ENCODE measurements at places on chromosomes 4 and X. TPM values are rescaled to one million over a fixed set of nuclear protein-coding genes. Genes with fewer than 3 reads are reported as not detected.

ATP11C gene
- 54.2 TPM for total RNA-seq

PCDH10 gene
- total RNA-seq: 110 TPM

HOPX gene
- 78.7 TPM for total RNA-seq

LAP3 gene
- total RNA-seq: 45.2 TPM

CT45A2 gene
- total RNA-seq: not detected

MAGEB17 gene
- not detected for total RNA-seq

PKD2 gene
- total RNA-seq: 58.3 TPM

TMEM271 gene
- total RNA-seq: 15.9 TPM

DNA sequence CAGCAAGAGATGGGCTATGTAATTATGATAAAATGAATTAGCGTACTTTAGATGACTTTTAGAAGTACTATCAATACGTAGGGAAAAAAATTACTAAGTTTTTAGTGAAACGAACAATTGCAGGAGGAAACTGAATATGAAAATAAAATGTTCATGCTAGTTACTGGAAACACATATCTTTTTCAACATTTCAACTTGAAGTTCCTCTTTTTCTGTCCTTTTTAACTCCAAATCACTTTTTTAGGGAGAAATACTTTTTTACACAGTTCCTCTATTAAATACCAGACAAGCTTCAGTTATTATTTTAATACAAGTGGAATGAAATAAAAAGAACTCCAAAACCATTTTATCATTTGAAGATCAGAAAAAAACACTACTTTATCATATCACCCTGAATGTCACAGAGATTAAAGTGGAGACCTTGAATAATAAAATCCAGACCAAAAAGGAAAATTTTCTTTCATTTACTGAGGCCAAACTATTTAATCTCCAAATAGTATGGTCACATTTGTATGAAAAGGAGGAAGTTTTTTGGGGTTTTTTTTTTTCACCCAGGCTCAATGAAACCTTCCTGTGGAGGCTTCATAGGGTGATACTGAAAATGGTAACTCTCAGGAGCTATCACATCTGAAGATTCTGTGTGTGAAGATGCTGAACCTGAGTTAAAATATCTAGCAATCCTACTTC is 306.2 kb downstream of the INPP4B start:
- no peak for DNase-seq

GRCh38 chr4:42454755-42455420 is 57.6 kb downstream of the SHISA3 start:
- DNase-seq: no peak

DNA sequence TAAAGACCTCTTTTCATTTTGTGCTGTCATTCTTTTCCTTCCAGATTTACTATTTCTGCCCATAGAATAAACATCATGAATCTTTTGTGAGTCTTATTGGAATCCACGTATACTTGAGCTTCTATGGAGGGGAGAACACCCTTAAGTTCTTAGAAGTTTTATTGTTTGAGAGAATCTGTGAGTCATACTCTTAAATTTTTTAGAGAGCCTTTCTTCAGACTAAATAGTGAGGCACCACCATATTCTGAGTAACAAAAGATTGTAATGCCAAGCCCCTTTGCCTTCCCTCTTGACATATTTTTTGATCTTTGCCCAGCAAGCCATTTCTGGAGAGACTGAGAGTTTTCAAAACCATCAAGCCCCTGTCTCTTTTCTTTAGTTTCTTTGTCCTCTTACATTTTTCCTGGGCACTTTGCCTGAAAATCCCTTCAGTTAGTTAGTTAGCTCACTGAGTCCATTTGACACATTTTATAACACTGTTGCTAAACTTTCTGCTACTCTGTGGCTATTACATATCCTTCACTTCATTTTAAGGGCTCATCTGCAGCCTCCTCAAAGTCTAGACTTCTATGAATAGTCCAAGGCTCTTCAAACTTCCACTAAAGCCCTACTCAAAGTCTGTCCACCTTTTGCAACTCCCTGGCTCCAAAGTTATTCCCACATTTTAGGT is 65.3 kb upstream of the NDUFC1 start:
- no peak for DNase-seq

DNA sequence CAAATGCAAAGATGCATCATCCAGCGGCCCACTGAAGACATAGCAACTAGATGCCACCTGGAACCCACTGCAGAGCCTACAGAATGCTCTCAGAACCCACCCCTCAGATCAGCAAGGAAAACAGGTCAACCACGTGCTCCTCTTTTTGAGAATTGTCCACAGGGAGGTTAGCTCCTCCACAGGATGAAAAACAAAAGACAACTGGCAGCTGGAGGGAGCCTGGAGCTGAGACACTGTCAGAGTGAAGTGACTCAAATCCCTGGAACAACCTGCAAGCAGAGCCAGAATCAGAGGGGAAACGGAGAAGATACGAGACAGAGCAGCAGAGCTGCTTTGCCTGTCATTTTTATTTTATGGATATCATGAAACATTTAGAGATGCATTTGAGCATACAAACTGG is 277.6 kb downstream of the GASK1B start:
- DNase-seq: no peak

DNA sequence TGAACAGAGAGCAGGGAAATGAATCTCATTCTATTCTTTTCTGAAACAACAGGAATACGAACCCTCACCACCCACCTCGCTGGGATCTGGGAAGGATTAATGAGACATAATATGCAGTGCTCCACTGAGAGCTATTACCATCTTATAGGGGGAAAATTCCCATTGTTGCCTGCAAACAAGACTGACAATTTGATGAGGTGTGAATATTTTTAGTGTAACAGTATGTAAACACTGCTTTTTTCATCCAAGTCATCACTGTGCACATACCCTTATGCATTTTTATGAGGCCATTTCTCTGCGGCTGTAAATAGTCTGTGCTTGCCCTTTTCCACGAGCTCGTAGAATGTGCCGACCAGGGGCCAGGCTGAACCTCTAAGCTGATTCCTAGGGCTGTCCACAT is 285.6 kb upstream of the CPEB2 start:
- no peak for DNase-seq

DNA sequence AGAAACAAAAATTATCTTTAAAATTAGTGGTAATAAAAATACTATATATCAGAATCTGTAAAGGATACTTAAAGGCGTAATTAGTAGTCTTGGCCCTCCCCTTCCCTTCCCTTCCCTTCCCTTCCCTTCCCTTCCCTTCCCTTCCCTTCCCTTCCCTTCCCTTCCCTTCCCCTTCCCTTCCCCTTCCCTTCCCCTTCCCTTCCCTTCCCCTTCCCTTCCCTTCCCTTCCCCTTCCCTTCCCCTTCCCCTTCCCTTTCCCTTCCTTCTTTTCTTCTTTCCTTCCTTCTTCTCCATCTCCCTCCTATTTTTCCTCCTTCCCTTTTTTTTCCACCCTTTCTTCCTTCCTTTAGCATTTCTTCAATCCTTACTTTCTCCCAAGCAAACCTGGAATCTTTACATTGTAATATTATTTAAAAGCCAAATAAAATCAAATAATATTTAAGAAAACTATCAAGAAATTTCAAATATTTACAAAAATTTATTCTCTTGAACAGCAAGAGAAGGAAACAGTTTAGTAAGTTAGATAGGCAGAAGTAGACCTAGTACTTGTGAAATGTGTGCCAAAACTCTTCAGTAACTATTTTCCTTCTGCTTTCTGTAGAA is 379.8 kb upstream of the ATOH1 start:
- DNase-seq: no peak

GRCh38 chrX:139892512-139892911 is 40.3 kb downstream of the ATP11C start:
- no peak for DNase-seq

DNA sequence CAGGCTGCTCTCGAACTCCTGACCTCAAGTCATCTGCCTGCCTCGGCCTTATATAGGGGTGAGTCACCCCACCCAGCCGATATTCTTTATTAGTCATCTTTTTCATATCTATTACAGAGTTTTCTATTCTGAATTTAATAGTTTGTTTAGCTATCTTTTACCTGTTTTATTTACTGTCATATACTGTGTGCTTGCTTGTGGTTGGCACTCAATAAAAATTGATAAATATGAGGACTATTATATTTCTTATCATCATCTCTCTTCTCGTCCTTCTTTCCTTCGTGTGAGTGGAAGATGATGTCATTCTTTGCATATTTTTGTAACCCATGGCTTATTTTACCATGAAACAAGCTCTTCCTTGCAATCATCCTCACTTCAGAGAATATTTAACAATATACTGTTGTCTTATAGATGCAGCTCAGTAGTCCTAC is 265.5 kb downstream of the ARHGAP24 start:
- DNase-seq: no peak
